ENCODE measurements at places on chromosomes 11 and 22.
A peak's percentile ranks its signal among the peaks of the same experiment; 100 is the strongest.

GRCh38 chr11:86261328-86261727 lies 16.8 kb downstream of the EED start:
- DNase-seq = no peak

DNA sequence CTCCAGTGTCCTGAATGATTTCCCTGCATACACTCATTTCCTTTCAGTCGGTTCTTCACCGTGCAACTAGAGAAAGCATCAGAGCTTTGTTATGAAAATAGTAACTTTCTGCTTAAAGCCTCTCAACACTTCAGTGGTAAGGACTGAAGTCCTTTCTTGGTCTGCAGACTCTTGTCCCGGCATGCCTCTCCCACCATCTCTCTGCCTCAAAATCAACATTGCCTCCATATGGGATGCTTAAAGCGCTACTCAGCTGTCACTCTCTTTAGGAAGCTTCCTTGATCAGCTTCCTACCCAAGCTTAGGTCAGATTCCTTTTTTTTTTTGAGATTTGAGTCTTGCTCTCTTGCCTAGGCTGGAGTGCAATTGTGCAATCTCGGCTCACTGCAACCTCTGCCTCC lies 36.7 kb downstream of the APLP2 start:
- DNase-seq = no peak

GRCh38 chr11:10205928-10206327 lies 88.1 kb downstream of the SBF2 start:
- no peak for DNase-seq

GRCh38 chr22:41532908-41533825 lies 11.1 kb downstream of the POLR3H start:
- DNase-seq = peak; percentile 64

- no peak for DNase-seq
These were observed 1394.7 kb downstream of the BRD1 start for GRCh38 chr22:48432781-48433518.

- DNase-seq = no peak
These were observed 10.8 kb downstream of the DNAL4 start for GRCh38 chr22:38783095-38783615.
